Naive thymus-derived CD8-positive, alpha-beta T cell (primary cell): ENCODE measurements at places on chromosomes 5 and 9.

DNA sequence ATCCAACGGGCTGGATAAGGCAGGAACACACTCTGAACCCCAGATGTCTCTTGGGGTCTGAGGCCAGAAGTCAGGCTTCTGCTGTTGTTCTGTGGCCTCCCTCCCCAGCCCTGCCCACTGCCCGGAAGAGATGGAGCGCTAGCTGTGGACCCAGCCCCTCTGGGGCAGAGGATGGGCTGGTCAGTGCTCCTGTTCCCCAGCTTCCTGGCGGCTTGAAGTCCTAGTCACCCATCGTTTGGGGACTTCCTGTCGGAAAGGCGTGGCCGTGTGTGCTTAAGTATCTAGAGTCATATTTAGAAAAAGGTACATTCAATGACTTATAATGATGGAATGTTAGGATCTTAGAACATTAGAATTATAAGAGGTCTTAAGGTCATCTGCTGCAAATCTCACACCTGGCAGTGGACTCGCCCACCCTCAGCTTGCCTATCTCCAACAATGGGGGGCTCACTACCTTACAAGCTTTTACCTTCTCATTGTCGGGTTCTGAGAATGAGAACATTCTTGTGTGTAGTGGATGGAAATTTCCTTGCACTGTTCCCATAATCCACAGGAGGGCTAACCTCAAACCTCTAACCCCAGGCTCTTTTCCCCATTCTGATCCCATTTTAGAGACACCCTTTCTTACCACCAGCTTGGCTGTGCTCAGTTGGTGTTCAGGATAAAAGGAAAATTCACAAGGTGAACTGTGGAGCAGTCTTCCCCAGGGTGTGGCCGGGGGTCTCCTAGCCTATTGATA, 13.4 kb upstream of the AIF1L start:
- no peak for DNase-seq

GRCh38 chr5:176547802-176548201, 1.3 kb upstream of the CDHR2 start:
- DNase-seq, result no peak

DNA sequence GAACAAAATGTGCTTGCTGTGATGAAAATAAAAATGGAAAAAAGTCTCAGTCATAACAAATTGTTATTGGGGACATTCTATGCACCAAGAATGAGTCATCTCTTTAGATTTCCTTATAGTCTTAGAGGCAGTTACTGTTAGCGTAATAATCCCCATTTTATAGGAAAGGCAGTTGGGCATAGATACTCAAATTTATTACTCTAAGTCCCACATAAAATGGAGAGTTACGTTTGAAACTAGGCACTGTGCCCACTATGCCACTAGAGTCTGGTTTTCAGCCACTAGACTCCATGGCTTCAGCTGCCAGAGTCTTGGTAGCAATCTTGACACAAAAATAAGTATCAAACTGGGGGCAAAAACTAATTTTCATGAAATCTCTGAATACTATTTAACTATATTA, 317.9 kb upstream of the MEF2C start:
- DNase-seq, result no peak

GRCh38 chr9:88270413-88270812, 117.8 kb upstream of the SPIN1 start:
- DNase-seq, result no peak

GRCh38 chr9:131943351-131943841, 136.3 kb downstream of the MED27 start:
- no peak for DNase-seq

DNA sequence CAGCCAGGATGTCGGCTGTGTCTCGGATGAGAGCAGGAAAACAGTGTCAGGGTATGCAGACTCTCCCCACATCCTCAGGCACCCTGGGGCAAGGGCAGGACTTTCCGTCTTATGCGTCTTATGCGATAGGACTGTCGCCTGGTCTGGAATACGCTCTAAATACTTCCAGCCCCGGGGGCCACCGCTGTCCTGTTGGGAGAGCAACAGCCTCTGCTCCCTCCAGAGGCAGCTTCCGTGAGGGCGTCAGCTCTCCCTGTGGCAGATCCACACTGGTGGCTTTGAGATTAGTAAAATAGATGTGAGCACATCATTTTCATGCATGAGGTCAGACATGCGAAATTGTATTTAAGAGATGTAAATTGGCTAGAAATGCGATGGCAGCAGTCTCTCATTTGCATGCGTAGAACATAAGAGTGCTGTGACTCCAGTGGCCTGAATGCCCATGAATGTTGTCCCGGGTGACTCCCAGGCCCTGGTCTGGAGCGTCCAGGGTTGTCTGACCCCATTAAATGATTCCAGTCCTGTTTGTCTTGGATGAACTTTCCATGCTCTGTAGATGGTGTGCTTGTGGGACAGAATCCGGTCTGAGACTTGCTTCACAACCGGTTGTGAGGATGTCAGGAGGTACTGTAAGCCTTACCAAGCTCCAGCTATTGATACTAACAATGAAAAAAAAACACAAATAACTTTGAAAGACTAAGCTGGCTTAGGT, 228.2 kb downstream of the SYK start:
- no peak for DNase-seq

DNA sequence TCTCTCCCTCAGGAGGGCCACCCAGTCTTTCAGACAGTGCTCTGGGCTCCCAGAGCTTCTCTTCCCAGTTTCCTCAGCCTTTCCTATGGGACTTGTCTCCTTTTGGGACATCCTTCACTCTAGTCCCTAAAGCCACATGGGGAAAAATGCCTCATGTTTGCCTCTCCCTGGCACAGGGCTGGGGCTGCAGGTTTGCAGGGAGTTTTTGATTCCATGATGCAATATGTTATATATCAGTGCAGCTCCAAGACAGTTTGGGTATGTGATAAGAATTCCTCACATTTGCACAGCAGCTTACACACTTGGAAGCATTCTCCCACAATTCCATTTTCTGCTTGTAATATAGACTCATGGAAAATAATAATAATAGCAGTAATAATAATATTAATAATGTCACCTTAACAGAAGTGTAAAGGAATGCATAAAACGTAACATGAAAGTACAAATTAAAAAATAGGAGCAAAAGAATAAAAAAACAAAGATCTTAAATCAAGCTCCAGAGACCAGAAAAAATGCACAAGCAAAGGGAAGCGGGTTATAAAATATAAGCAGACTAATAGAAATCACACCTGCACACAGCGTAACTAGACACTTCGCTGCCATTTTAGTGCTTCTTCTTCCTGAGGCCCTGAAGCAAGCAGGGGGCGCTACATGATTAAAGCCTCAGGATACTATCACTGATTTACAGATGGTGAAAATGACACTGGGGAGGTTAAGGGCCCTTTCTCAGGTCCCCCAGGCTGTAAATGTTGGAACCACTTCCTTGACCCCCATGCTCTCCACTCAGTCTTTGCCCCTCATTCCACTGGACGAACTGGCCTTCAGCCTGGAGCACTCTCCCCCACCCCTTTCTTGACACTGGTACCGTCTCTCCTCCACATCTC, 70.0 kb upstream of the IL17B start:
- no peak for DNase-seq

DNA sequence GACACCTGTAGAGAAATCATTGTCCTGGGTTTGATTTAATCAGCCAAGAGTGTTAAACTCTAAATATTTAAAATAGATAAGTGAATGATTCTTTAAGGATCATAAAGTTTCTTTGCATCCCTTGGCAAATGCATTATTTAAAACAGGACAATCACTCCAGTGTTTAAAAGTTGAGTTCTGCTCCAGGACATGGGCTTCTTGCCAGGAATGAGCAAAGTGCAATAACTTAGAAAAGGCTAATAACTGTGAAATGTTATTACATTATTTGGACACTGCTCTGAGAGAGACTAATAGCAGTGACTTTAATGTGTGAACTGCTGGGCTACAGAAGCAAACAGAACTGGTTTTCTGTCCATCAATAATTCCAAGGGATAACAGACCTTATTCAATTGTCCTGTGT, 283.3 kb downstream of the GABRB2 start:
- no peak for DNase-seq

DNA sequence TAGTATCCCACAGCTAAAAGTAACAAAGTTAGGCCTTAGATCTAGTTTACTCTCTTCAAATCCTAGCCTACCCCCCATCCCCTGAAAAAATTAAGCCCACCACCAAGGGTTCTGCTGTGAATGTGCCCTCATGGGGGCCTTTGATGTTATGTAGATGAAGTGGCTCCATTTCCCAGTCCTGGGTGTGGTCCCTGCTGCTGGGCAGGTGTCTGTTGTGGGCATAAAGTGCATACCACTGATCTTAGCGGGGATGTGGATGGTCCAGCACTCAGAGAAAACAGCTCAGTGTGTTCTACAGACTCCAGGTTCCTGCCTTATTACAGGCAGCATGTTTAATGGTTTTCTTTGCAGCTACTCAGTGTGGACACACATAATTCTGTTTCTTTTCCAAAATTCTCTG, 1.9 kb downstream of the PCBD2 start:
- DNase-seq, result no peak

DNA sequence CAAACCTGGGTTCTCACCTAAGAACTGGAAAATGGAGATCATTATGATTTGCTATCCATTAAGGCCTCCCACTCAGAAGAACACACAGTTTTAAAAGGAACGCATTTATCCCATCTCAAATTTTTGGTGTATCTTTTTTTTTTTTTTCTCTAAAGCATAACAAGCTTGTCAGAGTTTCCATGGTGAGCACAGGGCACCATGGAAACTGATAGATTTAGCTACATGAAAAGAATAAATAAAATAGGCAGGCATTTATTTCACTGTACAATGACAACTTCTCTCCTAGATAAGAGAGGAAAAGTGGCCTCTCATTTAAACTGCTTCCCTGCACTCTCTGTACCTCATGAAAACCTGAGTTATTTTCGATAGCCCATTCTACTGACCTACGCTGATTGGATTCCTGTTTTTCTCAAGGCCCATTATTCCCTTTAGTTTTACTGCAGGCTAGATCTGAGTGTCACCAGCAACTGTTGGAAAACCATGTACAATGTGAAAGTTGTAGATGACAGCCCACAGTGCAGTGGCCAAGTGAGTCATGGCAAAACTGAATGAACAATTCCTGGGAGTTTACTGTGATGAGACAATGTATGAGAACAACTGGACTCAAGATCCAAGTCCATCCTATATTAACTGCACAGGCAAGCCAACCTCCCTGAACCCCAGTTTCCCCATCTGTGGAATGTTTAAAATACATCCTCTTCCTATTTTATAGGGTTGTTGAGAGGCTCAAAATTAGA, 4.3 kb upstream of the GDA start:
- no peak for DNase-seq

GRCh38 chr5:156623381-156624040, 226.6 kb upstream of the PPP1R2B start:
- no peak for DNase-seq
